ENCODE measurements at places on chromosomes 1 and 21. TPM values are rescaled to one million over a fixed set of nuclear protein-coding genes. Genes with fewer than 3 reads are reported as not detected.

DNA sequence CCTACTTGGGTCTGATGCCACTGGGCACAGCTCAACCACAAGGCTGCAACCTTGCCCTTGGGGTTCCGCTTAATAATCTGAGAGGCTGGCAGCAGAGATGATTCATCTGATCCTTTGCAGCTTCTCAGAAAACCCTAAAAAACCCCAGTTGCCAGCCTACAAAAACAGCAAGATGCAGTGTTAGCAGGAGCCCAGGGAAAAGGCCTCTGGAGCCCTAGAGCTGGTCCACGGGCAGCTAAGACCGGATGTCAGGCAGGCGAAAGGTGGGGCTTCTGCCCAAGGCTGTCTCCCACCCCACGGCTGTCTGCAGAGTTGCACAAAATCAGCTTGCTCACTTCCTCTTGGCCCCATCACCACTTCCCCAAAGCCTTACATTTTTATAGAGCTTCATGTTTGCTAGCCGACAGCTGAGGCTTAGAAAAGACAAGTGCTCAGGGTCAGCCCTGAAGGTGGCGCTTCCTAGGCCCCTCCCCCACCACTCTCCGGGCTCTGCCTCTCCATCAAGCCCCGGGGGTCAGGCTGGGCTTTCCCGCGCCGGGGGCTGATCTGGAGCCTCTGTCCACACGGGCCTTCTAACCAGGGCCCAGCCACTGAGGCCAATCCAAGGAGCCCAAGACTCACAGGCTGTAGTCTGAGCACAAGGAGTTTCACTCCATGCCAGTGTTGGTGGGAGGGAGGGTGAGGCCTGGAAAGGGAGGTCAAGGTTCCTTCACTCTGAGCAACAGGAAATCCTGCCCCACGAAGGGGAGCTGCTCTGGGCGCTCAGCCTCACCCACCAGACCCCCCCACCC, 4.2 kb upstream of the ADORA3 start:
- peak; percentile 72 for DNase-seq
- no peaks in the 10 kb centered on the region for H3K27me3 ChIP-seq
- H3K36me3 ChIP-seq = no peaks in the 10 kb centered on the region
- peak overlapping the region; percentile 70 for H3K27ac ChIP-seq
- H3K4me1 ChIP-seq = peaks cover 12% of the 10 kb centered on the region

GRCh38 chr1:77230051-77230450, 10.8 kb upstream of the PIGK start:
- no peaks in the 10 kb centered on the region for H3K4me1 ChIP-seq
- no peaks in the 10 kb centered on the region for H3K27me3 ChIP-seq
- DNase-seq = no peak

DNA sequence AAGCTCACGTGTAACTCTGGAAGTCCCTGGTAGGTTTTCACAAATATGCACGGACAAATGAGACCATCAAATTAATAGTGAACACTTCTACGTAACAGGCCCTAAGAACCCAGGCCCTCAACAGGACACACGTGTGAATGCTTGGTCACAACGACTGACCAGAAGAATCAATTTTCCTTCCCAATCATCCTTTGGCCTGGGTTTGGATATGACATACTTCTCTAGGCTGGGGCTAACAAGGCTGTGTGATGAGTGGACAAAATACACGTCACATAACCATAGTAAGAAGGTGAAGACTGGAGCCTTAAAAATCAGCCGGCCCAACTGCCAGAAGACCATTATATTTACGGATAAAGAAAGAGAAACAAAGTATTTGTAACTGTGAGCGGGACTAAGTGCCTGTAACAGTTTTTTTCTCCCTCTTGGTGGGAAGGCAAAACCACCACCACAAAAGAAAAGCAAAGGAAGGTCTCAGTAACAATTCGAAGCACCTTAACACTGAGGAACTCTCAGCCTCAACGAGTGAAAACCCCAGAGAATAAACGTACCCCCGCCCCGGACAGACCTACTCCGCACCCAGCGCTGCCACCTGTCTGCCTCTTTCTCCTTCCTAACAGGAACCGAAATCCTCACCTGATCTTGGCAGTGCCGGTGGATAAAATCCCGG, 450 bp downstream of the SDE2 start:
- H3K27ac ChIP-seq = peak overlapping the region; percentile 17
- peaks cover 21% of the 10 kb centered on the region for H3K36me3 ChIP-seq
- no peaks in the 10 kb centered on the region for H3K27me3 ChIP-seq

- peaks cover 70% of the 10 kb centered on the region for H3K27me3 ChIP-seq
- no peak for DNase-seq
- H3K27ac ChIP-seq = no peak overlapping the region
- no peak overlapping the region for H3K4me3 ChIP-seq
Observed at GRCh38 chr1:70674941-70675685, 264.0 kb downstream of the CTH start.

GRCh38 chr1:186680245-186681061, at the start of gene PTGS2:
Gene PTGS2, minus strand, starts transcription at chr1:186680423. Its CDS starts 133 bp downstream, at chr1:186680290.
- peak within 1 kb of the TSS; percentile 14 for H3K27ac ChIP-seq
- peak; percentile 55 for DNase-seq
- no peaks in the 10 kb centered on the region for H3K4me1 ChIP-seq
- H3K36me3 ChIP-seq = no peaks in the 10 kb centered on the region
- peak within 1 kb of the TSS; percentile 65 for H3K4me3 ChIP-seq

- H3K4me1 ChIP-seq = no peaks in the 10 kb centered on the region
- DNase-seq = no peak
- no peaks in the 10 kb centered on the region for H3K27me3 ChIP-seq
Observed at GRCh38 chr1:54260810-54261209, 60.8 kb downstream of the MRPL37 start.

DNA sequence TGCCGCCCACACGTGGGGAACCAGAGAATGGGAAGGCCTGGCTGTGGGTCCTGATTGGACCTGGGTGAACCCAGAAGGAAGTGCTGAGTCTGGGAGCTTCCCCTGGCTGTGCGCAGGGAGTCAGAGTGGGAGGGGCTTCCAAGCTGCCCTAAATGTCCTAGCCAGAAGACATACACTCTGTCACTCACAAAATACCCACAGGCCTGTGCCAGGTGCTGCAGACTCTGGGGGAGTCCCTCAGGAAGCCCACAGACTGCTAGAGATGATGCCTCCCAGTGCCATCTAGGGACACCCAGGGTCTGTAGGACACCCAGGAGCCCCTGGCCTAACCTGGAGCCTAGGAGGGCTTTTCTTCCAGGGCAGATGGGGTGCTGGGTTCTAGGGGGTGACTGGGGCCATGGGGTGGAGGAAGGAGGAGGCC, 33.7 kb upstream of the LRP8 start:
- no peak for DNase-seq
- no peaks in the 10 kb centered on the region for H3K4me1 ChIP-seq
- no peak overlapping the region for H3K27ac ChIP-seq
- no peaks in the 10 kb centered on the region for H3K36me3 ChIP-seq

The SRP9 gene
- total RNA-seq = 241 TPM

All from PC-3 (cell line).